Activated effector memory CD4-positive, alpha-beta T cell treated with Interleukin-2 at 50 U/mL for 16 hours (primary cell): ENCODE measurements at places on chromosomes 2 and 18.

- no peak for DNase-seq
Observed at GRCh38 chr2:107412981-107413380, 413.7 kb upstream of the RGPD4 start.

GRCh38 chr2:36359067-36359466, 3.5 kb downstream of the CRIM1 start:
- no peak for DNase-seq

- no peak for DNase-seq
Observed at GRCh38 chr2:118841450-118841827, 6.0 kb downstream of the EN1 start.

- no peak for DNase-seq
Observed at GRCh38 chr2:7771781-7772180, 854.6 kb downstream of the RNF144A start.

DNA sequence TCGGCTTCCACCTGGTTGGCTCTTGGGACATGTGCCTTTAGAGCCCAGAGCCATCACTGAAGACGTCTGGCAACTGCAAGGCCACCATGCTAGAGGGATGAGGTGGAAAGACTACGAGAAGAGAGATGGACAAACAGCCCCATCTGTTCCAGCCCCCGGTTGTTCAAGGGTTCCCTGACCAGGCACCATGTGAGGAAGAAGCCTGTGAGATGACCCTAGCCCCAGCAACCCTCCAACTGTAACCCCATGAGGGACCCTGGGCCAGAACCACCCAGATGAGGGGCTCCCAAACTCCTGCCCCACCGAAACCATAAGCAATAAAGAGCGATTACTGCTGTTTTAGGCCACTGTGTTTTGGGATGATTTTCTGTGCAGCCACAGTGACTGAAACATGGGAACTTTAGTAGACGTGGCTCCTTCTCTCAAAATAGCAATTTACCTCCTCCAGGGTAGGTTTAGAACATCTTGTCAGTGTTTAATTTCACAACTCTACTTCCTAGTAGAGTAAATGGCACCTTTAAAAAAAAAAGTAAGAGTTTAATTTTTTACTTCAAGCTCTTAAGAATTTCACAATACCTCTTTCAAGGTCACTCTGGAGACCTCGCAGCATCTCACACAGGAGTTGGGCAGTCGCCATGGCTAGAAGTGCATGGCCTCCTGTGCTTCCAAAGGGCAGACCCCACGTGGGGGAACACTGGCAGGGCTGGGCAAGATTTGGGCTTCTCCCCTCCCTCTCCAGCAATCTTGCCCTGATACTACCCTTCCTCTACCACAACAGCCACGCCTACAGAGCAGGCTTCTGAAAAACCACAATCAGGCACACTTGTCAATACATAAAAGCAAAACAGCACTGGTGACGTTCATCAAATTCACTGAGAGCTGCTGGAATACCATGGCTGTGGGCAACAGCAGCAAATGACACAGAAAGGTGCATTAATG, 48.8 kb downstream of the TMEM163 start:
- peak; percentile 56 for DNase-seq

DNA sequence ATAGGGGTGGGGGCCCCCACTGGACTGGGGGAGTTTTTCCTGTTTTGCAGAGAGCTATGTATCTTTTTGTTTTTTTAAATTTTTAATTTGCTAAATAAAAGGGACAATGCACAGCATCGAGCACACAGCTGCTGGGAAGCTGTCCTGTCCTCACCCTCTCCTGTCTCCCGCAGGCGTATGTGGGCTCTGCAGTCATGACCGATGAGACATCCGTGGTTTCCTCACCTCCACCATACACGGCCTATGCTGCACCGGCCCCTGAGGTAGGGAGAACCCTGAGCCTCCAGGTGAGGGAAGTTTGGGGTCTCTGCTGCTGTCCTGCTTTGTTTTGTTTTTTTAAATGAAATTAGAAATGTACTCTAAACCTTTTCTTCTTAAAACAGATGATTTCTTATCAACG, 27.6 kb downstream of the PLEKHB2 start:
- no peak for DNase-seq

DNA sequence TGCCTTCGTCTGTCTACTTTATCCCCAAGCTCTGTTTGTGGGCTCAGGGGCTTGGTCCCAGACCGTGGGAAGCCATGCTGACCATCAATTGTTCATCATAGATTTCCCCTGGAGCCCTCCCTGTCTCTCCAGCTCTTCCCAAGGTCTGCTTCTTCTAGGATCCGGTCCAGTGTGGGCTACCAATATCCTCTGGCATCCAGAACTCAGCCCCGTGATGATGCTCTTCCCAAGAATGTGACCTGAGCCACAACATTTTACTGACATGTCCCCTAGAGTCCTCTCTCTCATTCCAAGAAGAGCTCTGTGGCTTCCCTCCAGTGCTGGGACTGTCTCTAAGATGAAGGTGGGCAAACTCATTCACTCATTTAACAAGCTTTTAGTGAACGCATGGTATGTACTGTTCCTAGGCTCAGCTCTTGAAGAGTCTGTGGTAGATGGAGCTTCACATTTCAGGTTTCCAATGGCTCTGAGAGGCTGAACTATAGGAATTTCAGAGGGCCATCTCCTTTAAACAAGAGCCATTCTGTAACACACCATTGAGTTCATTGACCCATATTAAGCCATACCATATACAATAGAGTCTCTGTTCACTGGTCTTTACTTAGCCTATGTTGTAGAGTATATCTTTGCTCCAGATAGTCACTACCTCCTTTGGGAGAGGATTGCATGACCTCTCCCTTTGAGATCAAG, 142.0 kb upstream of the APCDD1 start:
- no peak for DNase-seq

DNA sequence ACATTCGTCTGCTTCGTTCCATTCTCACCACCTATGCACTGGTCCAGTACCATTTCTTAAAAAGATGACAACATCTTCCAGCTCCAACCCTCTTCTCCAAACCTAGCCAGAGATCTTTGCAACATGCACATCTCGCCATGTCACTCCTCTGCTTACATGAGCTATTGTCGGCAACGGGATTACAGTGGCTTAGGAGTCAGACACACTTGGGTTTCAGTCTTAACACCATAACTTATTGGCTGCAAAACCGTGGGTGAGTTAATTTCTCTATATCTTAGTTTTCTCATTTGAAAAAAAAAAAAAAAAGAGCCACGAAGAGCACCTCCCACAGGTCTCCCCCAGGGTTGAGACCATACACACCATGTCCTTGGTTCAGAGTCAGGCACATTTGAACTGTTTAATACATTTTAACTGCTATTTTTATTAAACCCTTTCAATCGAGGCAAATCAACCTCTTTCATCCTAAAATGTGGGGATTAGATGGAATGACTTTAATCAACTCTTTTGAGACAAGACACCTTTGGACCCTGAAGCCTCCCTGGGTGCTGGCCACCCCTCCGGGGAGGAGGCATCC, 889 bp downstream of the ANKRD29 start:
- no peak for DNase-seq

- DNase-seq = no peak
Observed at GRCh38 chr2:157257312-157258252, at the start of gene GALNT5. Gene GALNT5, plus strand, starts transcription at chr2:157257705. Its CDS starts 378 bp downstream, at chr2:157258083.
